H7 (cell line): ENCODE measurements at places on chromosomes 4 and X. TPM values are rescaled to one million over a fixed set of nuclear protein-coding genes. Genes with fewer than 3 reads are reported as not detected.

DNA sequence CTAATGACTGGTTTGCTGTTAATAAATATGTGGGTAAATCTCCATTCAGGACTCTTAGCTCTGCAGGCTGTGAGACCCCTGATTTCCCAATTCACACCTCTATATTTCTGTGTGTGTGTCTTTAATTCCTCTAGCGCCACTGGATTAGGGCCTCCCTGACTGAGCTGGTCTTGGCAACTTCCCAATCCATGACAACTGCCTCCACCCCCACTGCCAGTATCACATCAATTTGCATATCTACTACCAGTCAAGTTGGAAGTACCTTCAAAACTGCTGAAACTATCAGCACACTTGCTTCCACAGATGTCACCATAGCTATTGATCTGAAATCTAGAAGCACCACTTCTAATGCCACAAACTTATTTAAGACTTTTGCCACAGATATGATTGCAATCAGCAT lies 27.6 kb downstream of the OPRPN start:
- no peak for DNase-seq

STATH gene
- total RNA-seq, result not detected in 2 replicates

F8A3 gene
- total RNA-seq, result 0.10 TPM in 1 of 2 replicates, not detected in the other

DNA sequence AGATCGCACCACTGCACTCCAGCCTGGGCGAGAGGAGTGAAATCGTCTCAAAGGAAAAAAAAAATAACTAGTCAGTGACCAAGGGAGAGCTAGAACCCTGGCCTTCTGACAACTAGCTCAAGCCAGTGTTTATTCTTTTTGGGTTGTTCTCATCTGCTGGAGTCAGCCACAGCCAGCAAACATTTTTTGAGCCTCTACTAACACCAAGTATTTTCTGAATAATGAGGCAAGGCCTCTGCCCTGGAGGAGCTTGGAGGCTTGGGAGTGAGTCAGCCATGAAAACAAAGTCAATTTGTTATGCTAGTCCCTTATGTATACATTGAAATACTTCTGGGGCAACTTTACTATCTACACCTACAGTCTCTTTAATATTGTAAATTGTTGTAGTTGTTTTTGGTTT lies 46.5 kb downstream of the TMA16 start:
- no peak for DNase-seq

- no peak for DNase-seq
These were observed 217.7 kb upstream of the VEGFC start for GRCh38 chr4:177010418-177010817.

GRCh38 chr4:152659806-152660205 lies 20.0 kb downstream of the TMEM154 start:
- DNase-seq, result no peak

- peak; percentile 78 for DNase-seq
These were observed 845 bp downstream of the ZAR1 start for GRCh38 chr4:48490680-48491513.

SORBS2 gene
- 6.8 and 7.3 TPM in 2 replicates for total RNA-seq
